DND-41 (cell line): ENCODE measurements at places on chromosomes 12 and 14.
A peak's percentile ranks its signal among the peaks of the same experiment; 100 is the strongest.

DNA sequence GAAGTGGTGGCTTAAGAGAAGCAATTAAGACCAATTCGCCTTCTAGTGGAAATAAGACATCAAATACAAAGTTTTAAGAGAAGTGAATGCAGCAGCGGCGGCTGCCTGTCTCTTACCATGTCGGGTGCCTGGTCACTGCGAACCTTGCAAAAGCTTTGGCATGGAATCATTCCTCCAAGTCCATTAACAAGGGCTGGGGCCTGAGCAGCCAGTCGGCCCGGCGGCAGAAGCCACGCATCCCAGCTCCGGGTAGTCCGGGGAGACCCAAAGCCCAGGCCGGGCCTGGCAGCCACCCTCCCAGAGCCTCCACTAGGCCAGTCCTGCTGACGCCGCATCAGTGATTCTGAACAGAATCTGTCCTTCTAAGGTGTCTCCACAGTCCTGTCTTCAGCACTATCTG lies 321.0 kb downstream of the TMEM121 start:
- no peaks in the 10 kb centered on the region for H3K27me3 ChIP-seq
- H3K4me1 ChIP-seq = no peaks in the 10 kb centered on the region
- no peak overlapping the region for H3K27ac ChIP-seq
- H3K36me3 ChIP-seq = no peaks in the 10 kb centered on the region

DNA sequence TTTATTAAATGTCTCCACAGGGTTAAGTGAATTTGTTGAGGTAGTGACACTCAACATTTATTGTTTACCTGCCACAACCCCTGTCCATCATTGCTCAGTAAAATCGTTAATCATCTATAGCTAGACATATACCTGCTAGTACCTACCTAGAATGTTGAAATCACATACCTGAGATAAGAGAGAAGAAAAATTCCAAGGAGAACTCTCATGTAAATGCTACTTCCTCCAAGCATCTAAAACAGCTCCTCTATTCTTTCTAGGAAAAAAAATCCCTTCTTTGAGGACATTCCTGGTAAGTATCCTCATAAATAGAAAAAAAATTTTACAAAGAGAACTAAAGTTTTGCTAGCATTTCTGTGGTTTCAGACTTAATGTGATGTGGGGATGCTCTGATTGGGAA lies 325.1 kb downstream of the DAD1 start:
- H3K4me1 ChIP-seq = no peaks in the 10 kb centered on the region
- no peaks in the 10 kb centered on the region for H3K36me3 ChIP-seq
- H3K27me3 ChIP-seq = no peaks in the 10 kb centered on the region

DNA sequence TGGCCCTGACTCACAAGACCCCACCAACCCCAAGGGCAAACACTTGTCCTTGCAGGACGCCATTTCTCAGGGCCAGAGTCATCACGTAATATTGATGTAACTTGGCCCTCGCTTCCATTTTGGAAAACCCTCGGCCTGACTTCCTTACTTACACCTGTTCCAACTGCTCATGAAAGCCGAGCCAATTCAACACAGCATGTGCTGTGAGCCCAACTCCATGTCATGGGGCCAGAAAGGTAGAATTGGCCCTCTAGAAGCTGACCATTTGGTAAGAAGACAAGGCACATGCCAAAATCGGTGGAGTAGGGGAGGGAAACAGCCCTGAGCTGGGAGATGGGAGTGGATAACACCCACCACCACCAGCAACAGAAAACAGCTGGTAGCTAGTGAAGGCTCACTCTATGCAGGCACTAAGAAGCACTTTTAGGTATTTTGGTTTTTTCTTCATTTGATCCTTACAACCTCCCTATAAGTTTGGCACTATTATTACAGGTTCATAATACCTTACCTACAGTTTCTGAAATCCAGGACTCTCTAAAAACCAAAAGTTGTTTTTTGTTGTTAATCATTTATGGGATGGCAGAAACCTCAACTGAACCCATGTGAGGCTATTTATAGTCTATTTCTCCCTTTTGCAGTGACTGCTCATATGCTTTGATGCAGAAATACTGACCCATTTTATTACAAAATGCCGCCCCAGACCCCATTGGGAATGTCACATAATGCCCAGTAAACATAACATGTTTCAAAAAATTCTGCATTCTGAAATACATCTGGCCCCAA lies 6.5 kb downstream of the TTC7B start:
- no peak for DNase-seq
- no peaks in the 10 kb centered on the region for H3K36me3 ChIP-seq

DNA sequence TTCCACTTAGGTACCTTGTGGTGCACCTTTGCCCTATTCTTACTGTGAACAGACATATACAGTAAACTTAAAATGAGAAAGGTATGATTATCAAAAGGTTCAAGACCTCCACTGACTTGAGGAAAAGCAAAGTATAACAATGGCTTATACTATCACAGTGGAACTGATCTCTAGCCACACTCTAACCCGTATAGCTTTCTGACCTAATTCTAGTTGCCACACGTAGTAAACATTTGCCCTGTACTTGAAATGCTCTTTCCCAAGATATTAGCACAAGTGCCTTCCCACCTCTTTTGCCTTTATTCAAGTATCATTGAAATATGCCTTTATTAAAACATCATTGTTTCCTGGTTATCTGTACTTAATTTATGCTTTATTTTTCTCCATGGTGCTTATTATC lies 250.4 kb upstream of the PPFIA2 start:
- no peak overlapping the region for H3K4me3 ChIP-seq
- H3K27ac ChIP-seq = no peak overlapping the region
- H3K4me1 ChIP-seq = no peaks in the 10 kb centered on the region
- no peaks in the 10 kb centered on the region for H3K36me3 ChIP-seq

GRCh38 chr12:4943067-4943937 lies 33.6 kb downstream of the KCNA1 start:
- H3K4me1 ChIP-seq = no peaks in the 10 kb centered on the region
- H3K27me3 ChIP-seq = peaks cover 42% of the 10 kb centered on the region
- no peaks in the 10 kb centered on the region for H3K36me3 ChIP-seq
- no peak overlapping the region for H3K27ac ChIP-seq
- H3K4me3 ChIP-seq = no peak overlapping the region

GRCh38 chr12:48994224-48995085 lies 4.7 kb downstream of the DDN start:
- H3K36me3 ChIP-seq = no peaks in the 10 kb centered on the region
- H3K4me3 ChIP-seq = no peak overlapping the region
- peaks cover 28% of the 10 kb centered on the region for H3K4me1 ChIP-seq
- H3K27me3 ChIP-seq = peaks cover 34% of the 10 kb centered on the region
- no peak for DNase-seq

GRCh38 chr12:51126297-51126696 lies 42.9 kb upstream of the CSRNP2 start:
- no peak for DNase-seq
- no peak overlapping the region for H3K4me3 ChIP-seq
- H3K4me1 ChIP-seq = no peaks in the 10 kb centered on the region
- H3K27ac ChIP-seq = no peak overlapping the region
- peaks cover 13% of the 10 kb centered on the region for H3K36me3 ChIP-seq

DNA sequence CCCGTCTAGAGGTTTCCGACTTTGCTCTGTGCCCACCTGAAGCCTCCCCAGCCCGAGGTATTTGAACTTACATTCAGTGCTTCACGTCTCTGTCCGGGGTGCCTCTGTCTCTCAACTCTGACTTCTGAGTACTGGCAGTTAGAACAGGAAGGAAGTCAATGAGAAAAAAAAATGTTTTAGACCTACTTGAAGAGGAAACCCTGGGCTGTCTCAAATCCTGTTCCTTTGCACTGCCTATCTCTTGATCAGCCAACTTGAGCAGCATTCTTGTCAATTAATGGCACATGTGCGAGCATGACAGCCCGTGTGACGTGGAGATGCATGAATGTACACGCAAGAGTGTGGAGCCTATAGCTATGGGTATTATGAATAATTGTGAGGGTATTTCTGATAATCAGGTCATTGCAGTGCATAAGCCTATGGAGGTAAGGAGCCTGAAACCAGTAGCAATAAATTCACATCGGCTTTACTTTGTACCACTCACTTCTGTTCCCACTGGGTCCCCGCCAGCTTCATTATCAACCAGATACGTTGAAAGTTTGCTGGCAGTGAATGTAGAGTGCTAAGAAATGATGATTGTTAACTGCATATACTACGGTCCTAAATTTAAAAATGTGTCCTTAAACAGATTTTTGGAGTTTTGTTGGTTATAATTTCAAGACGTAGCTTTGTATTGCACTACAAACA lies at the start of gene ARHGDIB:
ARHGDIB (minus strand) TSS at position 136 of the 687 bp plus-strand sequence. CDS start 10,889 bp downstream, outside the sequence.
- H3K4me3 ChIP-seq = peak within 1 kb of the TSS; percentile 41
- peak within 1 kb of the TSS; percentile 87 for H3K27ac ChIP-seq
- no peaks in the 10 kb centered on the region for H3K27me3 ChIP-seq

GRCh38 chr12:132998741-132999140 lies 12.6 kb downstream of the ZNF26 start:
- peaks cover 77% of the 10 kb centered on the region for H3K36me3 ChIP-seq
- H3K4me1 ChIP-seq = no peaks in the 10 kb centered on the region
- no peak overlapping the region for H3K27ac ChIP-seq

DNA sequence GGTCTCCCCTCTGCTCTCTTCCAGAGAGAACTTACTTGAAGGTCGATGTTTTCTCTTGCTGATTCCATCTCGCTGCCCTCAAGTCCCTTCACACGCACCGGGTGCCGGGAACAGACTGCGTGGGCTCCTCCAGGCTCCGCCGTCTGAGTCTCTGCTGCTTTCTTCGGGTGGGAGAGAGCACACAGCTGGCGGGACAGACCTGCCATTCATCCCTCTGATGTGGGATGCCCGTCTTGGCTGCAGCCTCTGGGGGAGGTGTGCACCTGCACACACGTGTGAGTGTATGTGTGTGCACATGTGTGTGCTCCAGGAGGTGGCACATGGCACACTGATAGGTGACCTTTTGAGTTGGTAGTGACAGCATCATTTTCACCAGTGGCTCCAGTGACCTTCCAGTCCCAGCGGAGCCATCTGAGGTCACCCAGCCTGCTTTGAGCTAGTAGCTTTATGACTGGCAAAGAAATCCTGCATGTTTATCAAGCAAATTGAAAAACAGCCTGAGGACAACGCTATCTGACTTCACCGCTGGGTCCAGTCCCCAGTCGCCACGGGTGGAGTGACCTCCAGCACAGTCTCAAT lies at the start of gene NINJ2:
NINJ2 (minus strand) TSS at position 153 of the 579 bp plus-strand sequence; CDS start at position 68, 85 bp downstream.
- H3K36me3 ChIP-seq = no peaks in the 10 kb centered on the region
- DNase-seq = peak; percentile 34
- no peak within 1 kb of the TSS for H3K4me3 ChIP-seq
- peaks cover 21% of the 10 kb centered on the region for H3K27me3 ChIP-seq
- no peak within 1 kb of the TSS for H3K27ac ChIP-seq
- peaks cover 5% of the 10 kb centered on the region; the same call in 1 of the 2 replicates for H3K4me1 ChIP-seq

DNA sequence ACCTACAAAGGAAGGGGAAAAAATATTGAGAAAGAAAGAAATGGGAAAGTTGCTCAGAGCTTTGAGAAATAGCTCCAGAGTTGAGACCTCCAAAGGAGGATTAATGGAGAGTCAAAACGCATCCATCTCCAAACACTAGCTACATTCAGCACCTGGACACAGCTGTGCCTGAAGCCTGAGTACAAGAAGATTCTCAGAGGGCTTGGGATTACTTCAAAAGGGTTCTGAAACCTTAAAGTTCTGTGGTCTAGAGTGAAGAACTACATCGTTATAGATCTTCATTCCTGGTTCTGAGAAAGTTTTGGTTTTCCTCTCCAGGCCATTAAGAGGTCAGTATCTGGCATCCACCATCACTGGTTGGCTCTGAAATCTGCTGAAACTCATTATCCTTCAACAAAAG lies 10.5 kb upstream of the TMED10 start:
- no peak for DNase-seq
- no peak overlapping the region for H3K4me3 ChIP-seq
- peaks cover 3% of the 10 kb centered on the region for H3K27me3 ChIP-seq
- H3K4me1 ChIP-seq = no peaks in the 10 kb centered on the region
- no peak overlapping the region for H3K27ac ChIP-seq
- H3K36me3 ChIP-seq = no peaks in the 10 kb centered on the region

DNA sequence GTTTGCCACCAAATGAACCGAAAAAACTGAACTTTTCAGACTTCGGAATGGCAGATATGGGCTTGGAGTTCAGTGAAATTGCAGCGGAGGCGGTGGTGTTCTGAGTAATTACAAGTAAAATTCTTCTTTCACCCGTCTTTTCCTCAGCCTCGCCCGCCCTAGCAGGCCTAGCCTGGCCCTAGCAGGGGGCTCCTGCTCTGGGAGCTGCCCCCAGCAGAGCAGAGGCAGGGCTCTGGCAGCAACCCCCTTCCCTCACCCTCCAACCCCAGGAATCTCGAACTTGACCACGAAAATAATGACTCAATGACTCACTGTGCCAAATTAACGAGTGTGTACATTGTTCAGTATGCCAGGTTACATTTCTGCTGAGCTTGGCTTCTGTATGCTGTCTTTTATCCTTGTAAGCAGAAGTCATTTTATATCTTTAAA lies 1.1 kb downstream of the PAPLN start:
- H3K4me3 ChIP-seq = no peak overlapping the region
- no peak for DNase-seq
- no peak overlapping the region for H3K27ac ChIP-seq
- peaks cover 20% of the 10 kb centered on the region for H3K4me1 ChIP-seq

GRCh38 chr14:91770185-91770584 lies 38.3 kb upstream of the CATSPERB start:
- no peaks in the 10 kb centered on the region for H3K36me3 ChIP-seq
- no peaks in the 10 kb centered on the region for H3K27me3 ChIP-seq
- no peak overlapping the region for H3K4me3 ChIP-seq
- H3K4me1 ChIP-seq = no peaks in the 10 kb centered on the region
- no peak overlapping the region for H3K27ac ChIP-seq

DNA sequence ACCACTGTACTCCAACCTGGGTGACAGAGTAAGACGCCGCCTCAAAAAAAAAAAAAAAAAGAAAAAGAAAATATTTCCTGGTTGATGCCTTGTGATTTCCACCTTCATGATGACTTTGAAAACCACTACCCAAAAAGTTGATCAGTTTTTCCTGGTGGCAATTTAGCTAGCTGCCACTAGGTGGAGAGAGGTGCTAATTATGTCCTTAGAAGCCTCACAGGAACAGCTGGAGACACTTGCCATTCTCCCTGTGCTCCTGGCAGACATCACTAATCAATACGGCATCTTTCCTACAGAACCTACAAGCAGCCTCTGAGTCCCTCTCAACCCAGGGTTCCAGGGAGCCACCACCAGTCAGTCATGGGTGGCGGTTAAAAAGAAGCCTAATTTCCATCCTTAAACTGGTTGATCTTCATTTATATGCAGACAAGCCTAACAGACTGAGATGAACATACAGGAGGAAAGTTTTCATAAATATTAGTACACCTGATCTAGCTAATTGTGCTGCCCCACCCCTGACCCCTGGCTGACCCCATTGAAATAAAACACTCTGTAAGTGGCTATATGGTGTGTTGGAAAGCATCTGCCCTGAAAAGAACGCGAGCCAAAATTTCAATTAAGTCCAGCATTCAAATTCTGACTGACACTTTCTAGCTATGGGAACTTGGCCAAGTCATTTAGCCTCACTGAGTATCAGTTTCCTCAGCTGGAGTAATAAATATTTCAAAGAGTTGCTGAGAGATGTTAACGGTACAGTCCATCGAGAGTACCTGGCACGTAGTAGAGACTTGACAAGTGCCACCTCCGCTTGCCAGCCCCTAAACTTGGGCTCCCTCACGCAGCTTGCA lies 6.2 kb upstream of the OAS1 start:
- peaks cover 19% of the 10 kb centered on the region for H3K4me1 ChIP-seq
- no peaks in the 10 kb centered on the region for H3K36me3 ChIP-seq
- peaks cover 8% of the 10 kb centered on the region for H3K27me3 ChIP-seq
- no peak overlapping the region for H3K27ac ChIP-seq
- DNase-seq = peak; percentile 65
